ENCODE measurements at places on chromosomes 7 and 10. TPM values are rescaled to one million over a fixed set of nuclear protein-coding genes. Genes with fewer than 3 reads are reported as not detected.

ETV1 gene
- total RNA-seq = 7.2 TPM

ECHDC3 gene
- total RNA-seq = 0.86 TPM

EBF3 gene
- 0.24 TPM for total RNA-seq

CRPPA gene
- 0.25 TPM for total RNA-seq

- DNase-seq = no peak
Observed at GRCh38 chr10:70493660-70494234, 15.2 kb downstream of the PALD1 start.

DNA sequence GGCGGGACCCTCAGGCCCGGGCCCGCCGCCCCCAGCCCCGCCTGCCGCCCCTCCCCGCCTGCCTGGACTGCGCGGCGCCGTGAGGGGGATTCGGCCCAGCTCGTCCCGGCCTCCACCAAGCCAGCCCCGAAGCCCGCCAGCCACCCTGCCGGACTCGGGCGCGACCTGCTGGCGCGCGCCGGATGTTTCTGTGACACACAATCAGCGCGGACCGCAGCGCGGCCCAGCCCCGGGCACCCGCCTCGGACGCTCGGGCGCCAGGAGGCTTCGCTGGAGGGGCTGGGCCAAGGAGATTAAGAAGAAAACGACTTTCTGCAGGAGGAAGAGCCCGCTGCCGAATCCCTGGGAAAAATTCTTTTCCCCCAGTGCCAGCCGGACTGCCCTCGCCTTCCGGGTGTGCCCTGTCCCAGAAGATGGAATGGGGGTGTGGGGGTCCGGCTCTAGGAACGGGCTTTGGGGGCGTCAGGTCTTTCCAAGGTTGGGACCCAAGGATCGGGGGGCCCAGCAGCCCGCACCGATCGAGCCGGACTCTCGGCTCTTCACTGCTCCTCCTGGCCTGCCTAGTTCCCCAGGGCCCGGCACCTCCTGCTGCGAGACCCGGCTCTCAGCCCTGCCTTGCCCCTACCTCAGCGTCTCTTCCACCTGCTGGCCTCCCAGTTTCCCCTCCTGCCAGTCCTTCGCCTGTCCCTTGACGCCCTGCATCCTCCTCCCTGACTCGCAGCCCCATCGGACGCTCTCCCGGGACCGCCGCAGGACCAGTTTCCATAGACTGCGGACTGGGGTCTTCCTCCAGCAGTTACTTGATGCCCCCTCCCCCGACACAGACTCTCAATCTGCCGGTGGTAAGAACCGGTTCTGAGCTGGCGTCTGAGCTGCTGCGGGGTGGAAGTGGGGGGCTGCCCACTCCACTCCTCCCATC is 82.7 kb downstream of the PAX2 start:
- DNase-seq = no peak

GRCh38 chr10:17616403-17617030 is 657 bp downstream of the HACD1 start:
- peak; percentile 68 for DNase-seq

GRCh38 chr7:132084776-132085388 is 491.4 kb downstream of the PLXNA4 start:
- DNase-seq = no peak

GRCh38 chr10:32350811-32351350 is 3.9 kb upstream of the EPC1 start:
- DNase-seq = no peak

DNA sequence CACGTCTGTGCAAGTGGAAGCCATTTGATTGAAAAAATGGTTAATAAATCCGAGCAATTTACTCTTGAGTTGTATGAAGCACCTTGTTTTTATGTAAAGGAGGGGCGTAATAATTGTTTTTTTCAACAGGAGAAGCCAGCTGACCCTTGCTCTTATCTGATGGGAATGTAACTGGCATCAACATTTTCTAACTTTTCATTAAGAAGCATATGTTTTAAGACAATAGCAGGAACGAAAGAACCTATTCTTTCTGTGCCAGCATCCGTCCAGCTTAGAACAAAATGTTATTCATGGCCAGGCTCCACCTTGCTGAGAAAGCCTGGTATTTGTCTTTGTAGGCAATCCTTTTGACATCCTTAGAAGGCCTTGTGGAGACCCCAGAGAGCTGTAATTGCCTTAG is 22.2 kb upstream of the AFAP1L2 start:
- DNase-seq = no peak

DNA sequence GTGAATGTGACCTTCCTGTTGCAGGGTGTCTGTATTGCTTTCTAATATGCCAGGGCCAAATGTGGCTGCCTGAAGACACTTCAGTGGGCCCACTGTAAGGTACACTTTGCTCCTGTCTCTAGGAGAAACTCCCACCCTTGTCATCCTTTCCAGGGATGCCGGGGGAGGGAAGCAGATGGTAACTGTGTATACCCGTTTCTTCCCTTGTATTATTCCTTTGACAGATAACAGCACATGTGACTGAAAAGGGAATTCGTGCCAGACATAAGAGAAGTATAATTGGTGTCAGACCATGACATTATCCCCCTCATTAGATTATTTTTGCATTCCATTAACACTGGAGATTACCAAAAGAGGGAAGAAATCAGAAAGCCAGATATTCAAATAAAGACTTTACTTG is 317.7 kb downstream of the CAMK1D start:
- no peak for DNase-seq

DNA sequence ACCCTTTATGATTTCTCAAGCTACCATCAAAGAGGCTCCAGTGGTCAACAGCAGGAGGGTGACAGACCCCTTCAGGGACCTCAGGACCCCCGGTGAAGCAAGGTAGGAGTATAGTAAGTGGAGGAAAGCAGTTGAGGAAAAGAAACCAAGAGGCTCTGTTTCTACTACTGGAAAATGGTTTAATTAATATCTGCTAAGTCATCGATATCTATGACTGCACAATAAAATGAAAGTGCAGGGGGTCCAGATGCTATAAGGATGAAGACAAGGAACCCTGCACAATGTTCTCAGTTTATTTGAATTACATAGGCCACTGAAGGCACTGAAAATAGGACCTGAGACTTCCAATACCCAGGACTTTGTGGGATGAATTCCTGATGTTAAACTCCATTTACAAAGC is 23.7 kb downstream of the AMPH start:
- no peak for DNase-seq

- DNase-seq = no peak
Observed at GRCh38 chr7:130293521-130293920, 560 bp downstream of the CPA4 start.

GRCh38 chr7:82360591-82361368 is 82.8 kb downstream of the CACNA2D1 start:
- no peak for DNase-seq

DNA sequence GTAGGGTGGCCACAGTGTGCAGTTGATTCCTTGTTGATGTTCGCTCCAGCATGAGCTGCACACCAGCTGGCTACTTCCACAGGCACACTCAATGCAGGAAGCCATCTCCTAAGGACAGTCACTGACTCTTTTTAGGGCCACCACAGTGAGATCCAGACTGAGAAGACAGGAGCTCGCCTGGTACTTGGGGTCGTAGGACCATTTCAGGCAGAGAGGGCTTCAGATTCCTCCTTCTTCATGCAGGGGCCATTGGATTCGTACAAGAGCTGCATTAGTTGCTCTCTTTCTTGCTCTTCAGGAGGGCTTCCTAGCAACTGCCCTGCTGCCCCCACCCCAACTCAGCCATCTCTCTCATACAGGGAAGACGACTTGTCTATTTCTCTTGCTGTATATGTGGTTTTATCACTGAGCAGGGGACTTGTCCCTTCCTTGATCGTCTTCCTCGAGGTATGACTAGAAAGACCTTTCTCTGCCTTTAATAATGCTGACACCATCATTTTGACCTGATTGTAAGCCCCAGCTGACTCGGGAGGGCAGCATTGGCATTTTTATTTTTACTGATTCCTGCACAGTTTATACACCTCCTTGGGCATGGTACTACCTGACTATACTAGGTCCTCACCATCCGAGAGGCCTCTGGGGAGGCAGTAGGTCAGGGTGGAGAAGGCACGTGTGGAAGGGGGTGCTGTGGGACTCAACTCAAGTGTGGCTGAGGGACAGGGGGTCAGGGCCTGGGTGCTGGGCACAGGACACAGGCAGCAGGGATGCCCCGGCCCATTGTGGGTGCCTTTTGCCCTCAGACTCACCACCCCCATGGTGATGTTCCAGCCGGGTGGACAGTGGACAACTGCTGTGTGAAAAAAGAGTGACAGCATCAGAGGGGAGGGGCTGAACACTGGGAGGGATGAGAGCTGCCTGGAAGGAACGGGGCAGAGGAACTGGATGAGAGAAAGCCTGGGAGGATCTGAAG is 136.7 kb upstream of the ZNF746 start:
- DNase-seq = no peak

DNA sequence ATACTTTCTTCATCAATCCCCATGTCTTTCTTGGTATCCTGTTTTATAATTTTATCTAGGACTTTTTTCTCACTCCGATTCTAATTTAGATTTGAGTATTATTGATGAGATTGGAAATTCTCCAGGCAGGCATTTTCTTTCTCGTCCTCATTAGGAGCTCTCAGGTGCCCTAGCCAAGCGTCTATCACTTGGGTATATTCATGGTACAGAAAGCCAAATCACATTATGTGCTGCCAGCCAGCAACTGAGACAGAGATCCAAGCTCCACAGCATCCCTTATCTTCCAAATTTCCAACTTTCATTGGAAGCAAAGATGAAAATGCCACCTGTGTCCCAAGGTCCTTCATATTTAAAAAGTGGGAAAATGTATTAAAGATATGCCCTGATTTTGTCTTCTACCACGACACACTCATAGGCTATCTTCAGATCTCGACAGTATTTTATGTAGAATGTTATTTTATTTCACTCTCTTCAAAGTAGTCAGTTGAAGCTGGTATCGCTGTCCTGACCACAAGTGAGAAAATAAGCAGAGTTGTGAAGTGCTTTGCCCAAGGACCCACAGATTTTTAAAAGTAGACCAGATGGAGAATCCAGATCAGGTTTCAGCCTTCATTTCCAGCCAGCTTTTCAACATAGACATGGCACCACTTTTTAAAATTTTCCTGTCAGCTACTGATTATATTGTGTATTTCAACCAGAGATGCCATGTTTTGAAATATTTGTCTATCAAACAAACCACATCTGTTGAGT is 773.4 kb downstream of the CNTNAP2 start:
- DNase-seq = no peak

All from G401 (cell line).